ENCODE measurements at places on chromosomes 3 and 15.
A peak's percentile ranks its signal among the peaks of the same experiment; 100 is the strongest.

DNA sequence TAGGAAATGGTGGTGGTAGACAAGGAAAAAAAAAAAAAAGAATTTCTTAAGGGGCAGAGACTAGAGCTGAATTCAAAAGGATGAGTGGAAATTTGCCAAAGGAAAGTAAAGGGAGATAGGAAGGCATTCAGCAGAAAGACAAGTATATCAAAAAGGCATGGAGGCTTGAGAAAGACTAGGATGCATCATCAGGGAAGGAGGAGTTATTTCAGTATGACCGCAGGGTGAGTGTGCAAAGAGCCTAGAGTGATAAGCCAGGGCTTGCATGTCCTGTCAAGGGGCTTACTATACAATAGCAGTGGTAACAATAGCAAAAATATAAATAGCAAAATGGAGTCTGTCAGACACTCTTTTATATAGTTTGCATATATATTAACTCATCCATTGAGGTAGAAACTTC, 112.0 kb downstream of the FRMD4B start:
- no peak for DNase-seq

DNA sequence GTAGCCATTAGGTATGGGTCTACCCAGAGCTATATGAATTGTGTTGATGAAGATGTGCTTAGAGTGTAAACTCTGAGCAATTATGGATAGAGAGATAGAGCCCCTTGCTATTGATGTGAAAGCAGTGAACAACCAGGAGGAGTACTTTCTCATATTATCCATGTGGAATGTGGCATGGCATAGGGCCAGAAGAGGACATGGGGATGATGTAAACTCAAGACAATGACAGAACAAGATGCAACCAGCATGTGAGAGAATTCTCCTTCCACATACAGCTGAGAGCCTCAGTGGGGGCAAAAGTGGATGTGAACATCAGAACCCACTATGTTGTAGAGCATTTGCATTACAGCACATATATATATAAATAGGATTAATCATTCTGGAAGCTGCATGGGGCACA, 36.4 kb upstream of the BNC1 start:
- DNase-seq = no peak

DNA sequence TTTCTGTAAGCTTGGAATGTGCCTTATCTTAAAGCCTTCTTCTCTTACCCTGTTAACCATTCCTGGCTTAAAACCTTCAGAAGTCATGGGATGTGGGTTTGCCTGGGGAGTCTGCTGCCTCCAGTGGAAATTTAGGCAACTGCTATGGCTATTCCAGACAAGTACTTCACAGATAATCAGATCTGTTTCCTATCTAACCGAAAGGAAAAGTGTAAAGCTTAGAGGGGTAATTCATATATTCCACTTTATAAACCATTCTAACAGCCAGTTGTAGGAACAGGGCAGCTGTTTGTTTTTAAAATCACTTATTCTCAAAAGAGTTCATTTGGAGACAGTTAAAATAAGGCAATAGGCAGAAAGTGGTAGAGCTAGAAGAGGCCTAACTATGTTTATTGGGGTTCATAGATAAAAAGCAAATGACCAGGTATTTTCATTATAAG, 219.9 kb downstream of the TCF12 start:
- DNase-seq = peak; percentile 1

DNA sequence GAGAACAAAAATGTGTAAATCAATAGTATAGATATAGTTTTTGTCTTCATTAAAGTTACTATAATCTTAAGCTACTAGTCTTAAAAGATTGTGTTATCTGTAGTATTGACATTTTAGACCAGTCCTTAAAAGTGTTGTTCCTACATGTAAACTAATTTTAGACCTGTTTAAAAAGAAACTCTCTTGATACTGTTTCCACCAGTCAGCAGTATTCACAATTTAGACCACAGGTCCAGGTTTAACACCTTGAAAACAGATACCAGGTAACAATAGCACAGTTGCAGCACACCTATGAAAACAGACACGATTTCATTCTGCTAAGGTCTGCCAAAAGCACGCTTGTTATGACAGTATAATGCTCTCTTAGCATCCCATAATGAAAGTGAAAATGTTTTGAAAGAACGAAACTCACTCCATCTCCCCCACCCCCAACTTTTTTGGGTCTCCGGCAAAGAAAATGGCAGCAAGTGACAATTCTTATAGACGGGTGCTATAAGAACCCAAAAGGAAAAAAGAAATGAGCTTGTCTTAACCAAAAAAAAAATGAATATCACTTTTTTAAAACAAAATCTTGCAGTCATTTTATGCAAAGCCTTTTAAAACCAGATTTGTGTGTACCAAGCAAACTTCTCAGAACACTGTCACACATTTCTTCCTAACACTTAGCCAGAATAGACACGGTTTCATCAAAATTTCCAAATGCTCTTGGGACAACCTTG, 1.6 kb downstream of the EIF4E3 start:
- no peak for DNase-seq

- DNase-seq = no peak
These were observed 50.4 kb upstream of the MYZAP start for GRCh38 chr15:57541271-57541670.

GRCh38 chr3:151387432-151387831, 2.9 kb upstream of the P2RY12 start:
- no peak for DNase-seq

DNA sequence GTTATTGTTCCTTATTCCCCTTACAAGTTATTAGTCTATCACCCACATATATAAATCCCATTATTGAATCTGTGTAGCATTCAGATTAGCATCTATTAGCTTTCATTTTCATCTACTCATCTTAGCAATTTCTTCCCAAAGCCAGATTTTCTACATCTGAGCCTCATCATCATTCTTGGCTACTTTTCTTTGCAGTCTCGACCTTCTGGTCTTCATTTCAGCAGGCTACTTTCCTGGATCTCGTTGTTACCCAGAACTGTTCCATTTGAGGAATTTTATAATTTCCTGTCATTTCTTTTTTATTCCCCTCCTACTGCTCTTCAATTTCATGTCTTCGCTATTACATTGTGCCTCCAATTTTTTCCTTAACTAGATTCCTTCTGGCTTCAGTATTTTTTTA, 51.8 kb downstream of the SPRED1 start:
- DNase-seq = no peak

DNA sequence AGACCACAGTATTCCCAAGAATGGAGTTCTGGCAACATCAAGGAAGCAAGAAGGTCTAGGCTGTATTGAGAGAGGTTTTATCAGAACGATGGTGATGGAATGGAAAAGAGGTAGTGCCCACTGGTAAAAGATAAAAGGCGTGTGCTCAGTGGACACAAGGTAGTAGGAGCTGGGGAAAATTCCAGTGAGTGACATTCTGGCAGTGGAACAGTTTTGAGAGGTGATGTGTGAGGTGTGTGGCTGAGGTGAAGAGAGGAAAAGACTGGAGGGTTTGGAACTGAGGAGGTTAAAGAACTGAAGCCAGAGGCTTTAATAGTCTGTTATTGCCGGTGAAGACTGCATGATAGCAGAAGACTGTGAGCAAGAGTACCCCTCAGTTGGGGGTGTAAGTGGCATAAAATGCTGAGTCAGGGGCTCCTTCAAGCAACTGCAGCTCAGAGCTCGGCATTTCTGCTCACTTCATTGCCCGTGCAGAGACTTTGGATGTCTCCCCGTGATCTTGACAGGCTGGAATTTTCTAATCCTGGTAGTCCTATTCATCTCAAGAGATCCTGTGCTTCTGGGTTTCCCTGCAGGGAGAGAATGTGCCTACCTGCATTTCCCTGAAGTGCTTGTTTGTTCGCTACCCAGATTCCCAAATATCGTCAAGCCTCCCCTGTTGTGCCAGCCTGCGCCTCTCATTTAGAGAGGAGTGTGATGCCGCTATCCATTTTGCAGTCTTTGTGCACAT, 191.0 kb downstream of the SATB1 start:
- DNase-seq = no peak

GRCh38 chr3:7813365-7813764, 688.3 kb upstream of the LMCD1 start:
- no peak for DNase-seq

DNA sequence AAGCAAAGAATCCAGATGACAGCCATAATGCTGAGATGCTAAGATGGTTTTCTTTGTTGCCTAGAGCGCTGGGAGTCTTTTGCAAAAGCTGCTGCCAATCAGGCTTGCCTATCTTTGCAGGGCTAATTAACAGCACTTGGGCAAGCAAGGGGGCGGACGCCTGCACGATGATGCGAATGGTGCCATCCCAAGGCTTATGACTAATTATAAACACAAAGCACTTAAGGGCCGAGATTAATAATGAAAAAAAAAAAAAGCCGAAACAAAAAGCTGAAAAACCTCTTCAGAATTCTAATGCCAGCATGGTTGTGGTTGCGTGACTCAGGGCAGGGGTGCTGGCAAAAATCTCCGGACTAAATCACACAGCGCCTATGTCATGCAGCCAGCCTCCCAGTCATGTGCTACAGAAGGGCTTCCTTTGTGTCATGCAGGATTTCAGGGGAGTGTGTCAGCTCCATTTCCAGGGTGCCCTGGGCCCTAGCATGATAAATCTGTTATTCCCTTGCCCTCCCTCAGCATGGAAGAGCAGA, 185.0 kb upstream of the ANKRD28 start:
- no peak for DNase-seq

DNA sequence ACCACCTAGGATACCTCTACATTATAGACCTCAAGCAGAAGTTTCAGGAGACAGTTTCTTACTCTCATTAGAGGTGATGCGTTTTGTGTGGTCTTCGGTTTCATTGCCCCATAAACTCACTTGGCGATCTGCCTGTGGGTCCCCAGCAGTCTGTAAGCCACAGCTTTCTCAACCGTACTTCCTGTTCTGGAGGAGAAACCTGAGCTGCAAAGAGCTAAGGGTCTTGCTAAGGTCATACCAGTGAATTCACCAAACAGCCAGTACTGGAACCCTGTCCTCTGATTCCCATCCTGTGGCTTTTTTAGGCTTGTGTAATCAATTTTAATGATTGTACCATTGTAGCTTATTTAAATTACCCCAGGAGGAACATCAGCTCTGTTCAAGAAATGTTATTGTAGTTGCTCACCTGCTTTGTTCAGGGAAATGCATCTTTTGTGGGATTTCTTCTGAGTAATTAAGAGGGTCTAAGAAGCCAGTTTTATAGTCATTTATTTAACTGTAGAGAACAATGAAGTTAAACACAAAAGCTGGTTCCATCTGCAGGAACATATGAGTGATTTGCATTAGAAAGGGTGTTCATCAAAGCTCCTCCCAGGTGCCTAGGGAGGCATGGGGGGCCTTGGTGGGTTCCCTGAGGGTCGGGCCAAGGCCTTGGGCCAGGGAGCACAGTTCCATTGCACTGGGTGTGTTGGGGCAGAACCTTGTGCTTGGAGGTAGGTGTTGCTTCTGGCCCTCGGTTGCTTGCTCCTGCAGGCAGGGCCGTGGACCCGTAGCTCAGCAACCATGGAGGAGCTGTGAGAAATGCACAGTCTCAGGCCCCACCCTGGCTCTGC, 69.6 kb downstream of the APBA2 start:
- no peak for DNase-seq

DNA sequence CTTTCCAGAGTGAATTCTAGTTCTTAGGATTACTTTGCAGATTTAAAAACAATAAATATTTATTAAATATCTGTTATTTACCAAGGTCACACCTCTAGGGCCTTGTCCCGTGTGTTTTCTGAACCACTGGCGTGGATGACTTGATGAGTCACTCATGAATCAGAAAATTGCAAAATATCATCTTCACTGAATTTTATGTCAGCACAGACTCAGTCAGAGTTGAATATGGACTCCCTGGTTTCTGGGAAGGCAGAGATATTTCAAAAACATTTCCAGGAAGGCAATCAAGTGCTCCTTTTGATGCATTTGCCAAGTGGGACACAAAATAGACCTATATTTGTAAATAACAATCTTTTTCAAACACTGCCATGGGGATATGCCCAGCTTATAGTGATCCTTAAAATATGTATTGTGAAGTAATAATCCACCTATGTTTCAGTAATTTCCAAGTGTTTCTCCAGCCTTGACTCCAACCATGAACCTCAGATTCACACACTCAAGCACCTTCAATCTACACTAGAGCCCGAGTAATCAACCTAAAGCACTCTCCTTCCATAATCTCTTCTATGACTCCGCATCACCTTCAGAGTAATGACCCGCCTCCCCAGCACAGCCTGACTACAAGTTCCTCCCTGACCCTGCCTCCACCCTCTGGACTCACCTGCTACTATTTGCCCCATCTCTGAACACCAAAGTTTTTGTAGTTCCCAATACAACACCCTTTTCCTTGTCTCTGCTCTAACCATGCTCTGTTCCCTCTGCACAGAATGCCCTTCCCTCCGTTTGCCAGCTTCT, 24.3 kb downstream of the DPH3 start:
- DNase-seq = no peak

Measured in NCI-H2107 (cell line).